ENCODE measurements at places on chromosomes 2 and 18.
A peak's percentile ranks its signal among the peaks of the same experiment; 100 is the strongest.

DNA sequence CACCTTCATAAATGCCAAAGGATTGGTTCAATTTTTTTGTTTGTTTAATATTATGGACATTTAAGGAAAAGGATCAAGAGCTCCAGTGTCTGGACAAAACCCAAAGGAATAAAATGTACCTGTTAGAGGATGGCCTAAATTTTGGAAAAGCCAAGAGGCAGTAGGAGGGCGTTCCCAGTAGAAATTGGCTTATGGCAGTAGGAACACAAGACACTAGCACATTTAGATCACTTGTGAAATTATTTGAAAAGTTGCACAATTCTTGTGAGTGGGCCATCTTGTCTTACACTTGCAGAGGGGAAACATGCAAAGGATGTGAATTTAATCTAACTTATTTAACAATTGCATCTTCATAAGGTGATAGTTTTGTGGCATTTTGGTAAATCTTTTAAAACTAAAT lies 3.2 kb downstream of the BZW1 start:
- DNase-seq, result no peak

- DNase-seq, result peak; percentile 36
Measured at GRCh38 chr18:33839452-33840211, 261.6 kb downstream of the ASXL3 start.

DNA sequence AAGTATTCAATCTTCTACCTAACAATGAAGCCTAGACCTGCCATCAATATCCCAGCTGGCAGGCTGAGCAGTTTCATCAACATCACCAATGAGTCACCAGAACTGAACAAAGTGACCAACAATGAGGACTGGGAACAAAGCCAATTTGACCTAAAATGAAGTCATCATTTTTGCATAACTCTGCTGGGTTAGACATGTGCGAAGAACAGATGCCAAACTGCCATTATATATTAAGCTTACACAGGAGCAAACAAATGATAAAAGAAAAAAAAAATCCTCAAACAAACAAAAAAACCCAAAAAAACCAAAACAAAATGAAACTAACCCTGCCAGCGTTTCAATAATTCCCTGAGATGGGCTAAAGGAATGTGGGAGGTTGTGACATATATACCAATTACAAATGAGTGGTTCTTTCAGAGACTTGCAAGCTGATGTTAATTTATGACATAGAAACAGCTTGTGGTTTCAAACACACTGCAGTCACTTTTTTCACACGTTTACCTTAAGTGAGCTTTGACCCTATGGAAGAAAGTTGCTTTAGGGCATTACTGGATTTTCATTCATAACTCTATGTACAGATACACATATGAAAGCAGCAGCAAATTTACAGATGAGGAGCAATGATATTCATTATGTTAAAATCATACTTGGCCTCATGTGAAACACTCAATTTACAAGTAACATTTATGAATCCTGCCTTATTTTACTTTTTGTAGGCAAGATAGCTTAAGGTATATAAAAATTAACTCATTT lies 56.9 kb upstream of the CCDC141 start:
- peak; percentile 82 for DNase-seq

DNA sequence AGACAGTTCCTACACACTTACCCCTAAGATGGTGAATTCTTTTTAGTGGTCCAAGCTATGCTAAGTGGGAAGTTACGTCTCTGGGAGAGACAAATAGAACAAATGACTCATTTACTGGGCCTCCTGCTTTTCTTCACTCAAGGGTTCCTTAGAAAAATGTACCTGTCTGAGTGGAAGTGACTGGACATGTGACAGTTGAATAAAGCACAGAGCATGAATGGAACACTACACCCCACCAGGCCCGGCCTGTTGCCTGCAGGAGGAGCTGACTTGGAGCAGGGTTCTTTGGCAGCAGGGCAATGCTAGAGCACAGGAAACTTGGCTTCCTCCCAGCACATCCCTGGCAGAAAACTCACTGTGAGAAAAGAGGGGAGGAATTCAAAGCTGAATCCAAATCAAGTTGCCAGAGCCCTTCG lies 451.0 kb upstream of the SETBP1 start:
- DNase-seq, result peak; percentile 36

DNA sequence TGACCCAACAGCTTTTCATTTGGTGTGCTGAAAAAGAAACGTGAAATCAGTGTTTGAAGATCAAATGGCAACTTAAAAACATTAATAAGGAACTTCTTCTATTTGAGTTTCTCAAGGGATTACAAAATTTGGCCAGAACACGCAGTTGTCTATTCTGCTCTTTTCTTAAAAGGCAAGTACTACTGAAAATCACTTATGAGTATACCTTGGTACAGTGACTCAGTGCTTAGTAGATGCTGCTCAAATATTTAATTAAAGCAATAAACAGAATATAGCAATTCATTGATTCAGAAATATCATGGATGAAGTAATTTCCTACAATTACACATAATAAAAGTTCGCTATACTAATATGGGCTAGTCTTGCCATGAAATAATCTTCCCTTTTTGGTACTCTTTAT lies 38.2 kb upstream of the MCM6 start:
- no peak for DNase-seq

GRCh38 chr2:101983928-101984327 lies 7.8 kb upstream of the IL1R2 start:
- DNase-seq, result no peak

GRCh38 chr2:60213865-60214625 lies 339.4 kb downstream of the BCL11A start:
- DNase-seq, result no peak
